Sigmoid colon (tissue), 7 donors: ENCODE measurements at places on chromosomes 1 and 21. TPM values are rescaled to one million over a fixed set of nuclear protein-coding genes. Genes with fewer than 3 reads are reported as not detected.
A peak's percentile ranks its signal among the peaks of the same experiment; 100 is the strongest.

The RGSL1 gene
- total RNA-seq = not detected

The DTL gene
- not detected for total RNA-seq

The TEDDM1 gene
- not detected for total RNA-seq

The LDLRAD2 gene
- total RNA-seq = not detected

The MATN1 gene
- not detected for total RNA-seq

The PKLR gene
- not detected for total RNA-seq

The MTARC1 gene
- 11.2 TPM for total RNA-seq

The MLLT11 gene
- 5.0 TPM for total RNA-seq

The HYI gene
- total RNA-seq = 104 TPM

The NT5C1A gene
- total RNA-seq = not detected

The ROR1 gene
- 37.1 TPM for total RNA-seq

DNA sequence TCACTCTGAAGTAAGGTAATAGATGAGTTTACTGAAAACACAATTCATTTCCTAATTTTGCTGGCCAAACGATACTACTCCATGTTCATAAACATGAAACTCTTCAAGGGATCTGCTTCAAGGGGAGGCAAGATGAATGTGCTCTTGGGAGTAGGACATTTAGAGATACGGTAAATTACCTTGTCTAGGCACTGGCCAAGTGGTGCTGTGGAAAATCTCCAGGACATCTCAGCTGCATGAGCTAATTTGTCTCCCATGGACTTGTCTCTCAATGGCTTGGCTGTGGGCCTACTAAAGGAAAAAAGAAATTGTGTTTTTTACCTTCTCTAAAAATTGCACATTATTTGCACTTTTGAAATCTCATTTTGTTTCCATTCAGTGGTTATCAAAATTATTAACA lies 780.6 kb downstream of the LTN1 start:
- no peak overlapping the region for H3K27ac ChIP-seq
- H3K36me3 ChIP-seq = no peaks in the 10 kb centered on the region
- no peaks in the 10 kb centered on the region for H3K27me3 ChIP-seq
- H3K4me1 ChIP-seq = peaks cover 4% of the 10 kb centered on the region
- H3K4me3 ChIP-seq = no peak overlapping the region

GRCh38 chr1:24984800-24985522 lies 54.9 kb upstream of the RUNX3 start:
- no peaks in the 10 kb centered on the region for H3K36me3 ChIP-seq
- no peak for DNase-seq

DNA sequence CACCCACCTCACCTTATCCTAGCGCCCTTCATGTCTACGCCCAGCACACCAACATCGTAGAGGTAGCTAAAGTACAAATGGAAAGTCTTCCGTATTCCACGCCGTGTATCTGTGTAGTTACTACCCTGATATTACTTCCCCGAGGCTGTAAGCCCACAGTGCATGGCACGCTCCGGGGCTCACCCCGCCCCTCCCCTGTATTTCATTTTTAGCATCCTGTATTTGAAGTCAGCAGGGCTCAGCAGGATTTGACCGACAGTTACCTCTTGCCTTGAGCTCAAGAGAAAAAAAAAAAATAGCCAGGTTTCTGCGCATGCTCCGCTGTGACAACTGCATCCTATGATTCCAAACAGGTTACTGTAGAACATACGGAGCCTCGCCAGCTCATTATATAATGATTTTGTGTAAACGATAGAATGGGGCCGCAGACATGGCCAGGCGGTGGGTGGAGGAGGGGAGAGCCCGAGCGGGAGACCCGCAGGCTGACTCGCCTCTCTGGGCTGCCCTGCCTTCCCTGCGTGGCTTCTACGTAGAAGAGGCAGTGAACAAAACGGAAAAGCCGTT lies 1.3 kb downstream of the ABCG1 start:
- peak; percentile 89 for DNase-seq
- H3K27ac ChIP-seq = peak overlapping the region; percentile 91
- peak overlapping the region; percentile 66 for H3K4me3 ChIP-seq
- peaks cover 25% of the 10 kb centered on the region for H3K4me1 ChIP-seq

DNA sequence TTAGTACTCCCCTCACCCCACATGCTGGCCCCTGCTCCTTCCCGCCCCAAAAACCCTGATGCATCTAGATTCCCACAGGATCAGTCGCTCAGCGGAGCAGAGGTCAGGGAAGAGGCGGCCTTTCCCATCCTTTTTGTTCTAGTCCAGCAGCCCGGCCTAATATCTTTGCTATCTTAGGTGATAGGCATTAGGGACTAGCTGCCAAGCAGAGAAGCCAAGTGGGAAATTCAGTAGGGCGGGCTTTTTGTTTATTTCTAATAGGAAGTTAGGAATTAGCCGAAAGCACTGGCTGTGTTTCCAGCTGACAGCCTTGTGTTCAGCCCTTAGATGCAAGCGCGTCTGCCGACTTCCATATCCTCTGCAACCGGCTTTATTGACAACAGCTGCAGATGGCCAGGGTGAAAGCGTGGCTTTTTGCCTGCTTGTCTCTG lies 59.0 kb upstream of the BCAR3 start:
- no peaks in the 10 kb centered on the region for H3K27me3 ChIP-seq
- no peaks in the 10 kb centered on the region for H3K36me3 ChIP-seq
- no peak overlapping the region for H3K4me3 ChIP-seq
- no peak overlapping the region for H3K27ac ChIP-seq

- H3K4me3 ChIP-seq = no peak overlapping the region
- peaks cover 55% of the 10 kb centered on the region for H3K4me1 ChIP-seq
- no peak for DNase-seq
These were observed 5.2 kb upstream of the HLX start for GRCh38 chr1:220873868-220874655.

GRCh38 chr1:219495737-219496408 lies 117.0 kb downstream of the ZC3H11B start:
- no peaks in the 10 kb centered on the region for H3K4me1 ChIP-seq
- H3K27ac ChIP-seq = no peak overlapping the region
- no peaks in the 10 kb centered on the region for H3K36me3 ChIP-seq
- no peaks in the 10 kb centered on the region for H3K27me3 ChIP-seq
- no peak for DNase-seq

GRCh38 chr1:84853741-84854721 lies 39.0 kb downstream of the LPAR3 start:
- H3K27ac ChIP-seq = no peak overlapping the region
- H3K4me1 ChIP-seq = no peaks in the 10 kb centered on the region
- H3K27me3 ChIP-seq = no peaks in the 10 kb centered on the region
- H3K4me3 ChIP-seq = no peak overlapping the region

DNA sequence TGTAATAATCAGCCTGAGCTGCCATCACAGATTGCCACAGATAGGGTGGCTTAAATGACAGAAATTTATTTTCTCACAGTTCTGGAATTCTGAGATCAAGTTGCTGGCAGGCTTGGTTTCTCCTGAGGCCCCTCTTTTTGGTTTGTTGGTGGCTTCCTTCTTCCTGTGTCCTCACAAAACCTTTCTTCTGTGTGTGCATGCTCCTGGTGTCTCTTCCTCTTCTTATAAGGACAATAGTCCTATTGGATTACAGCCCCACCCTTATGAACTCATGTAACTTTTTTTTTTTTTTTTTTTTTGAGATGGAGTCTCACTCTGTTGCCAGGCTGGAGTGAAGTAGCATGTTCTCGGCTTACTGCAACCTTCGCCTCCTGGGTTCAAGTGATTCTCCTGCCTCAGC lies 41.0 kb upstream of the F3 start:
- H3K4me3 ChIP-seq = no peak overlapping the region
- DNase-seq = no peak
- peaks cover 23% of the 10 kb centered on the region for H3K4me1 ChIP-seq
- H3K27ac ChIP-seq = no peak overlapping the region

DNA sequence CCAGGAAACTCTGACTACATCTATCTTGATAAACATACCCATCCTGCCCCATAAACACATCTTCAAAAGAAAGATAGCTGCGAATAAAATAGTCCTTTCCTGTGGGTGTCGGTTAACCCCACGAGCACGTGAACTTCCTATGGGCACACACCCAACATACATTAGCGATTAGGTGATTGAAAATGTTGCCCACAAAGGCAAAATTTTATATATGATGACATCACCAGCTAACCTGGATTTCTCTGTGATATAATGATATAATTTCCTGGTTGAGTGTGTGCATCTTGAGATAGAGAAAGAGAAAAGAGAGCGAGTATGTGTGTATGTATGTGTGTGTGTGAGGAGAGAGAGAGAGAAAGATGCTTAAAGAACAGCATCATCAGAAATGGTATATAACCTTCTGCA lies 296.1 kb downstream of the PTPRC start:
- H3K36me3 ChIP-seq = no peaks in the 10 kb centered on the region
- H3K27me3 ChIP-seq = no peaks in the 10 kb centered on the region

GRCh38 chr1:223820971-223821370 lies 24.8 kb downstream of the TP53BP2 start:
- H3K36me3 ChIP-seq = no peaks in the 10 kb centered on the region
- H3K4me3 ChIP-seq = no peak overlapping the region
- no peaks in the 10 kb centered on the region for H3K4me1 ChIP-seq
- DNase-seq = no peak
- H3K27ac ChIP-seq = no peak overlapping the region

DNA sequence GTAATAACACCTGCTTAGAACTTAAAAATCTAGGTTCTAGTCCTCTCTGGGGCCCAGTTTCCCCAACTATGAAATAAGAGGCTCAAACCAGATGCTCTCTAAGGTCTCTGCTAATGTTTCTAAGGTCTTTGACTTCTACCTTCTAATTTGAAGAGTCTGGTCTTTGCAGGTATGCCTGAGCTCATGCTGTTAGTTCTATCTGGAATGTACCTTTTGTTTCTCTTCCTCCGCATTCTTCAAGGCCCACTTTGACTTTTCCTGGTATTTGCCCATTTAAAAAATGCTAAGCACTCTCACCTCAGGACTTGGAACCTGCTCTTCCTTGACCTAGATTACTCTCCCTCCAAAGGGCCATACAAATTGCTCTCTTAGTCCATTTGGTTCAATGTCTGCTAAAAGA lies 13.5 kb downstream of the SLC35D1 start:
- H3K4me3 ChIP-seq = no peak overlapping the region
- DNase-seq = no peak
- H3K27me3 ChIP-seq = no peaks in the 10 kb centered on the region
- no peak overlapping the region for H3K27ac ChIP-seq
- no peaks in the 10 kb centered on the region for H3K4me1 ChIP-seq

GRCh38 chr1:26907071-26907917 lies 6.5 kb downstream of the NR0B2 start:
- no peaks in the 10 kb centered on the region for H3K4me1 ChIP-seq
- H3K36me3 ChIP-seq = no peaks in the 10 kb centered on the region
- H3K4me3 ChIP-seq = no peak overlapping the region
- H3K27me3 ChIP-seq = no peaks in the 10 kb centered on the region

DNA sequence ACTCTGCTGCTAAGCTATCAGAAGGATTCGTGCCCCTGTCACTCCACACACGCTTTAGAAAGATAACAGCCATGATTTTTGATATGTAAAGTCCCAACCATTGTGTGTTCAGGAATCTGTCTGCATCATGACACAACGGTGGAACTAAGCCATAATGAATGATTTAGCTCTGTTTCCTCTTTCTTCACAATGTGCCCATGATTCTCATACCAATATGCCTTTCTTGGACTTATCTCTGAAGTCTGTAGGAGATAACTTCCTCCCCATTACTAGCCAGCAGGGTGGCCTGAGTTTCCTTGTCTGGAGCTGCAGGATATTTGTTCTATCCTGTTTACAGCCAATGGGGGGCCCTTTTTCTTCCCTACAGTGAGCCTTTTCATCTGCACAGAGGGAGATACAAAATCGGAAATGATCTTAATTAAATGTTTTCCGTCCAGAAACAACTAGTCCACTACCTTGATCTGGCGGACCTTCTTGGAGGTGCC lies 511.7 kb downstream of the USP25 start:
- H3K27ac ChIP-seq = no peak overlapping the region
- H3K4me1 ChIP-seq = no peaks in the 10 kb centered on the region
- no peak overlapping the region for H3K4me3 ChIP-seq
- DNase-seq = no peak

- H3K4me1 ChIP-seq = peaks cover 74% of the 10 kb centered on the region
- peak overlapping the region; percentile 100 for H3K27ac ChIP-seq
- peak; percentile 91 for DNase-seq
- H3K4me3 ChIP-seq = peak overlapping the region; percentile 22
- peaks cover 34% of the 10 kb centered on the region for H3K36me3 ChIP-seq
These were observed 14.4 kb downstream of the LMNA start for GRCh38 chr1:156128654-156129597.

- H3K27me3 ChIP-seq = peaks cover 4% of the 10 kb centered on the region
- H3K4me1 ChIP-seq = no peaks in the 10 kb centered on the region
- no peak overlapping the region for H3K27ac ChIP-seq
- H3K36me3 ChIP-seq = no peaks in the 10 kb centered on the region
These were observed 92.5 kb downstream of the RNF220 start for GRCh38 chr1:44497422-44498170.

DNA sequence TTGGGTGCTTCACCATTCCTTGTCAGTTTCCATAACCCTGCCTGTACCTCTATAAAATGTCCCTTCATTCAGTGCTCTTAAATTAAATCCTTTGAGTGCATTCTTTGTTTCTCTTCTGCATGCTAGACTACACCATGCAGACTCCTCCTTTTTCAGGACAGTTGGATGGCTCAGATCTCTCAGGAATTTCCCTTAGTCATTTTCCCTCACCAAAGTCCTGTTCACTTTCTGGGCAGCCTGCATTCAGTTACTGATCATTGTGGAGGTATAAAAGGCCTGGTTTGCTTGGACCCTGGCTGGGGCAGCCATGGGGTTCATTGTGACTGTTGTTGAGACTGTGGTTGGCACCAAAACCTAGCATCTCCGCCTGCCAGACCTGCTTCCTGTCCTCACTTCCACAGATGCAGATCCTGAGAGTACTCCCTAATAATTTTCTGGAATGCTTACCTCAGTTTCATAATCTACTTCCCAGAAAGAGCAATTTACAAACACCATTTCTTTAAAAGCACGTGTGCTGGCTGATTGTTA lies 88.4 kb downstream of the PDE4B start:
- no peaks in the 10 kb centered on the region for H3K27me3 ChIP-seq
- no peaks in the 10 kb centered on the region for H3K36me3 ChIP-seq
- H3K4me3 ChIP-seq = no peak overlapping the region
- no peaks in the 10 kb centered on the region for H3K4me1 ChIP-seq
- H3K27ac ChIP-seq = no peak overlapping the region

- H3K4me3 ChIP-seq = no peak overlapping the region
- no peak overlapping the region for H3K27ac ChIP-seq
- peaks cover 3% of the 10 kb centered on the region for H3K36me3 ChIP-seq
- no peaks in the 10 kb centered on the region for H3K27me3 ChIP-seq
- no peak for DNase-seq
These were observed 24.6 kb upstream of the B3GALT2 start for GRCh38 chr1:193210996-193211395.

DNA sequence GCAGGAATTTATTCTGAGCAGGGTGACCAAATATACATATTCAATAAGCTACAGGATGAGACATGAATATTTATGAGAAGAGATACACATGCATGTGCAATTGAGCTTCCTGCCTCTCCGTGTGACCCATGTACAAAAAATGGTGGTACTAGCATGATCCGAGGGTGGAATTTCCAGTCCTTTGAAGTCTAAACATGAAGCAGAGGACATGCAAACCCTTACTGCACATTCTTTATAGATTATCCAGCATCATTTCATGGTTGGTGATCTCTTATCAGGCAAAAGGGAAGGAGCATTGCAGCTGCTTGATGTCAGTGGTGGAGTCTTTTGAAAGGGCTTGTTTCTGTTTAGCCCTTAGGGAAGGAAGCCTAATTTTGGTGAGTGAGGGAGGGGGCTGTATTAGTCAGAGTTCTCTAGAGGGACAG lies 448.6 kb downstream of the SETD4 start:
- no peaks in the 10 kb centered on the region for H3K36me3 ChIP-seq
- H3K4me3 ChIP-seq = no peak overlapping the region
- no peak overlapping the region for H3K27ac ChIP-seq
- H3K27me3 ChIP-seq = no peaks in the 10 kb centered on the region
- no peaks in the 10 kb centered on the region for H3K4me1 ChIP-seq
